Panc1 (cell line): ENCODE measurements at places on chromosomes 1 and 21.

DNA sequence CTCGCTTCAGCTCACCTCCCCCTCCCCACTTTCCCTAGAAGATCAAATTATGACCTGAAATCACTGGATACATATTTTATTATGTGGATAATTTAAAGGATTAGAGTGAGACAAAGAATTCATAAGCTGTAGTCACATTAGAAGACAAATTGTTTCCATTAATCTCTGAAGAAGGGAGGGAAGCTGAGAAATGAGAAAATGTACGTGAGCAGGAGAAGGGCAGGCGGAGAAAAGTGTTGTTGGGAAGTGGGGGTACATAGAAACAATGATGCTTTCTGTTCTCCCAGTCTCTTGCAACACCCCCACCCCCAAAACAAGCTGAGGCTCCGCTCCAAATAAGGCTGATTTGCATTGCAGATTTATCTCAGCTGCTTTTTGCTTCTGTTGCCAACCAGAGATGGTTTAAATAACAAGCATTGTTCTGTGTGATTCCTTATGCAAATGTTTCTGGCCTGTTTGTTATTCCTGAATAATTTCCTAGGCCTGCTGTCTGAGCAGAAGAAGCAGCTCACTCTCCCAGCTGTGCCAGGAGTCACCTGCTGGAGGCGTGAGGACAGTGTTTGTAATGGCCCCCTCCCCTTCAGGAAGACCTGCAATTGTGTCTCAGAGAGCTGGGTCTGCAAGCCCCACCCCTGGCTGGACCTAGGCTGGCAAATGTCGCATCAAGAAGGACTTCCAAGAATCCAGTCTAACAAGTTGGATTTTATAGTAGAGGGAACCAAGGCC, 121.8 kb upstream of the TNR start:
- no peak for DNase-seq

- no peak for DNase-seq
Measured at GRCh38 chr1:38371505-38371844, 324.9 kb upstream of the POU3F1 start.

GRCh38 chr21:44005593-44005992, 6.5 kb upstream of the TRAPPC10 start:
- no peak for DNase-seq

GRCh38 chr1:65264197-65264929, 45.0 kb upstream of the DNAJC6 start:
- no peak for DNase-seq

DNA sequence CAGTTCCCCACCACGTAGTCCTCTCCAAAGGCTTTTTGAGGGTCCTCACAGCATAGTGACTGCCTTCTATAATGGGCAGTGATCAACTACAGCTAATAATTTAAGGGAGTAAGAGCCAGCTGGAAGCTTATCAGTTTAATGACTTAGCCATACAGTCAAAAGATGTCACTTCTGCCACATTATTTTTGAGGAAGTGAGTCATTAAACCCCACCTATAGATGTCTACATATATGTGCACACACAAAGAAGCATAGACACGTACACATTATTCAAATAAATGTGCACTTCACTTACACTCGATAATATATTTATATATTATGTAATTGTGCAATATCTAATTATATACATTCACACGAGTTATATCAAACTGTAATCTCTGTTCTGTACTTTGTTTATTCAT, 1704.7 kb downstream of the KCNT2 start:
- DNase-seq, result no peak

DNA sequence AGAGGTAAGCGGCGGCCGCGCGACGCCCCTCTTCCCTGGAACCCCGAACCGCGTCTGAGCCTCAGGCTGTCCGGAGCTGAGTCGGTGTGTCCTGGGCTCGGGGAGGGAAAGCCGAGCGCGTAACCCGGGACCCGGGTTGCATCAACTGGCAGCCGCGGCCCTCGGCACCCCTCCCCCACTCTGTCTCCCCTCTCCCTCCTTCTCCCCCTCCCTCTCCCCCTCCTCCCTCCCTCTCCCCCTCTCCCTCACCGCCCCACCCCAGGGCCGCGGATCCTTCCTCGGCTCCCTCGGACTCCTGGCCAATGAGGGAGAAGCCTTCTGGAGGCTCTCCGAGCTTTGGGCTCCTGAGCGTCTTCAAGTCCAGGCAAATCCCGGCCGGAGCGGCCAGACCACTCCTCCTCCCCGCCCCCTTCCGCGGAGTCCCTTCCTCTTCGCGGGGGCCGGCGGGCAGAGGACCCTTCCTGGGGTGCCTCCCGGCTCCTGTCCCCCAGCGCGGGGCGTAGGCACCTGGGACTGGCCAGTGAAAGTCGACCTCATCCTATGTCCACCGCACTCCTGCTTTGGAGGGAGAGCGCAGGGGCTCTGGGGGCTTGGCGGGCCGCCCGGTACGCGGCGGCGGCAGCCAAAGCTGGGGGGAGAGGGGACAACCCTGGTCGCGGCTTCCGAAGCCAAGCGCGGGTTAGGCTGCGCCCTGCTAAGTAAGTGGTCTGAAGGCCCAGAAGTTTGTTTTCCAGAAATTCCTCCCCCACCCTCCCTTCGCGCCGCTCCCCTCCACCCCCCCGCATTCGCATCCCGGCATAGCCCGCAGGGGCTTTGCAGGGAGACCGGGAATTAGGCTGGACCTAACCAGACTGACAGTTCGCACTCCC, 850 bp downstream of the SESN2 start:
- DNase-seq, result no peak

GRCh38 chr1:203681739-203682138, 55.1 kb downstream of the ATP2B4 start:
- no peak for DNase-seq

DNA sequence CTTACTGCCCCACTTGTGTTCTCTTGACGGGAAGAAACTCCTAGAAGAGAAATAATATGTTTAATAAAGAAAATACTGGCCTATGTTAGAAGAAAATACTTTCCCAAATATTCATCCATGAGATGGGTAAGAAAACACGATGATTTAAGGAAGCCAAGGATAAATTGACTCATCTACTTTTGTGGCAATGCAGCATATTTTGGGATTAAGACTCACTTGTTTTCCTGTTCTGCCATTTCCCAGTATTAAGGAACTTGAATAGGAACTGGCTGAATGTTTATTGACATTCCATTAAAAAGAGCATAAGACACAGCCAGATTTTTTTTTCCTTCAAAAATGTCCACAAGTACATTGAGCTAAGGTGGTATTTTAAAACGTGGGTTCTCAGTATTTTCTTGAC, 10.9 kb upstream of the ADAMTS5 start:
- DNase-seq, result no peak

GRCh38 chr1:193909406-193910082, 723.1 kb upstream of the B3GALT2 start:
- DNase-seq, result no peak

GRCh38 chr1:230113593-230114236, 46.7 kb downstream of the GALNT2 start:
- no peak for DNase-seq

DNA sequence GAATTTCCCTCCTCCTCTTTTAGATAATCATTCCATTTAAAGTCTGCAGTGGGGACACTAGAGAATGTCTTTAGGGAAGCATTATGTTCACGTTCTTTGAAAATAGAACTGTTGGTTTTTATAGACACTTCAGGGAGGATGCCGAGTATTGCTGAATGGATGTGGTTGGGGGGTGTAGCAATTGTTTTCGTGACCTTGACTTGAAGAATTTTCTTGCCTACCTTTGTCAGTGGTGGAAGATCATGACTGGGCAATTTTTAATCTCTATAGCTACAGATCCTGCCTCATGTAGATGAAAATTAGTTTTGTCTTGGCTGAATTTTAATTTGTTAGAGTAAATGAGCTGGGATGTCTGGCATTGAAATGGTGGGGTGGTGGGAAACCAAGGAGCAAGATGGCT, 3.8 kb downstream of the SMG7 start:
- no peak for DNase-seq

- DNase-seq, result no peak
Measured at GRCh38 chr1:212867192-212867591, 9.1 kb downstream of the FLVCR1 start.
